ENCODE measurements at places on chromosomes 5 and 9.

GRCh38 chr9:32787816-32788215, 4.5 kb downstream of the TMEM215 start:
- no peak for DNase-seq

DNA sequence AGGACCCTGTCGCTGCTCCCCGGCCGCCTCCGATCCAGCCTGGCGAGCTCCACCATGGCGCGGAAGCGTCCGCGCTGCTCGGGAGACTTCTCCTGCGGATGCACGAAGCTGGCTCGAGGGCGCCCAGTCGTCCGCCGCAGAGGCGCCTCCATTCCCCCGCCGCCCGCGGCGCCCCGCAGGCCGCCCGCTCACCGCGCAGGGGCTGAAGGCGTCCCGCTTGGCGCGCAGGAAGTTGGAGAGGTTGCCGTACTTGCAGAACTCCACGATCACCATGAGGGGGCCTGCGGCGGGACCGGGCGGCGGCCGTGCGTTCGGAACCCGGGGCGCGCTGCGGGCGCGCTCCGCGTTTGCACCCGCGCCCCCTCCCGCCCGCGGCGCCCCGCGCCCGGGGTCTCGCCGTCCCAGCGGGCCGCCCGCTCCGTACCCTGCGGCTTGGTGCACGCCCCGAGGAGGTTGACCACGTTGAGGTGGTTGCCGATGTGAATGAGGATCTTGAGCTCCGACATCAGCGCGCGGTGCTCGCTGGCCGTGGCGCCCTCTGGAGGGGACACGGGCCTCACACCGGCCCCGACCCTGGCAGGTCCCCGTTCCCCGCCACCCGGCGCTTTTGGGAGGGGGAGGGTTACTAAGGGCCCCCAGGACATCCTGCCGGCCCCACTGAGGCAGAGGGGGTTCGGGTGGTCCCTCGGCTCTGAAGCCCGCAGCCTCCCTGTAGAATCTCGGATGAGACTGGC, 27.7 kb upstream of the SCGB3A1 start:
- DNase-seq, result no peak

DNA sequence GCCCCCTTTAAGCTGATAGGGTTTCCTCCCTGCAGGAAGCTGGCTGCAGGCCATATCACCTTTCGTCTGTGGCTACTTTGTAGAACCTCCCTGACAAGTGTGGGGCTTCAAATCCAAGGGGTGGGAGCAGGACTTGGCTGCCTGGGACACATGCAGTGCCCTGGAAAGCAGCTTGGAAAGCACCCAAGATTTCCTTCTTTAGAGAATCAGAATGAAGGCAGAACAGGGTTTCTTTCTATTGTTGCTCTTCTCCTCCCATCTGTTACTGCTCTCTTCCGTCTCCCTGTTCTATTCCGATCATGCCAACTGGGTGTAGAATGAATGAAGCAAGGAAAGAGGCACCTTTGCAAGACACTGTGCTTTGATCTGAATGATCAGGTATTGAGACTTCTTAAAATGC, 282.2 kb downstream of the MED10 start:
- no peak for DNase-seq

DNA sequence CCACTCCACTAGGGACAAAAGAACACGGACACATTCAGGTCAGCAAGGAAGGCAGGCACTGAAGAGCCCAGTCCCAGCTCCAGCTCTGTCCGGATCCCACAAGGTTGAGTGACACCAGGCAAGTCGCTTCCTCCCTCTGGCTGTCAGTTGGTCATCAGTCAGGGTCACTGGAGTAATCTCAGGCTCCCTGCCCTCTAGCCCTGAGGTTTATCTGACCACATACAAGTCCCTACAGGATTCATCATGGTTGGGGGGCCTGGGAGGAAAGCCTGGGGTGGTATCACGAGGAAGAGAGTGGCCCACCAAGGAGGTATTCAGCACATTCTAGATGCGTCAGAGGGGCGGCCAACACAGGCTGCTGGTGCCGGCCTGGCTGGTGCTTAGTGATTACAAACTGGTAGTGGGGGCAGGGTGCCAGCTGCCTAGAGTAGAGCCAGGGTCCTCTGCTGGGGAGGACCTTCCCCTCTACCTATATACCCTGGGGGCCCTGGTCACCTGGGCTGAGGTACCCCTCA, 81.5 kb downstream of the SHB start:
- DNase-seq, result no peak

- DNase-seq, result no peak
Measured at GRCh38 chr9:97787551-97787950, 65.5 kb upstream of the FOXE1 start.

GRCh38 chr9:126722922-126723806, 81.7 kb upstream of the ZBTB43 start:
- no peak for DNase-seq

DNA sequence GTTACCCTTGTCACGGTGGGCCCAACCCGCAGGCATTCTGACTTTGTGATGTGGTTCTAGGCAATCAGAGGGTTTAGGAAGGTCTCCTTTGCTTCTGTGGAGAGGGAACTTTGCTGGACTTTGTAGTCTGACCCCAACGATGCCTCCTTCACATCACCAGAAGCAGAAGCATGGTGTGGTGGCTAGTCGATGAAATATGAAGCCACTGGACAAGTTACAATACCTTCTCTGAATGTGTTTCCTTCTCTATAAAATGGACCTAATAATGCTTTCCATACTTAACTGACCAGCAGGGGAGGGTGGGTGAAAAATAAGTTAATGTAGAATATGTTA, 607 bp downstream of the SPEF2 start:
- DNase-seq, result no peak

DNA sequence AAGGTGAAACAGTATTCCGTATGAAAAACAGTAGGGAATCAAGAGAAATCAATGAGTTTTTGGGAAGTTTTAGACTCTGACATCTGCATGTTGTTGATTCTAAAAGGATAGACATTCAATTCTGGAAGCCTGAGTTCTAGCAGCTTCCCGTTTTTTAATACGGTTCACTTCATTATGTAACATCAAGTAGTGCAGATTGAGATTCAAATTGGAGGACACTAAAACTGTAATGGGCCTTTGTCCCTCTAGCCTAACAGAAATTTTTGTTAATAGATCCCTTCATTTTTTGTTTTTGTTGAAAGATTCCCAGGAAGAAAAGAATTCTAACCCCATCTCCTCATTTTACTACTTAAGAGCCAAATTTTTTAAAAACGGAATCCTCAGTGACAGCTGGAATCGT, 384.6 kb downstream of the SH3GL2 start:
- DNase-seq, result no peak

GRCh38 chr5:72523960-72524582, 16.9 kb upstream of the ZNF366 start:
- DNase-seq, result peak; percentile 67

- DNase-seq, result no peak
Measured at GRCh38 chr5:57537811-57538210, 55.2 kb upstream of the ACTBL2 start.

- DNase-seq, result no peak
Measured at GRCh38 chr9:133845440-133845839, 107.3 kb upstream of the SARDH start.

DNA sequence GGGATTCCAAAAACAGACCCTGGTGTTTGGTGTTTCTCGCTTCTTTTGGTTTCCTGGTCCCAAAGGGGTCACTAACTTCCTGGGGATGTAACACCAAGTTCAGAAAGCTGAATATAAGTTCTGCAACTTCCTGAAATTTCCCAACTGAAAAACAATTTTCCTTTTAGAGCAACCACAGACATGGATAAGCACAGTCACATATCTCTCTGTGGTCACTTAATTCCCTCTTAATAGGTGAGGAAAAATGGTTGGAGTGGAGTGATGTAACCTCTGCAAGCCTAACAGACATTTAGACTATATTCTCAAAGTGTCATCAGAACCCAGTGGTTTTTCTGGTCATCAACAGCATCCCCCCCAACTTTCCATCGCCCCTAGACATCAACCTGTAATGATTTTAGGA, 135.3 kb downstream of the PRELID2 start:
- no peak for DNase-seq

DNA sequence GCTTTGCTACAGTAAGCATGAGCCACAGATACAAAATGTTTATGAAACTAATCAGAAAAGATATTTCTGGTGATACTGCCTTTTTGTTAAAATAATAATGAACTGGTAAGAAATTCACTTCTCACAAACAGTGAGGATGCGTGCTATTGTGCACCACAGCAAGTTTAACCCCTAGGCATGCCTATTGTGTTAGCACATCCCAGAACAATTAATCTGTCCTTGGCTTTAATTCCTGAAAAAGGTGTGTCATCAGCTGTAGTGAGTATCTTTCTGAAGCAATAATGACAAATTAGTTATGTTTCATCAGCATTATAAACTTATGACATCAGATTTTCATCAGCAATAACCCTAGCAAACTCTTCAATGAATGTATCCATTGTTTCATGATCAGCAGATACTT, 1307.2 kb downstream of the EFNA5 start:
- DNase-seq, result no peak

GRCh38 chr9:84224246-84224645, 116.3 kb downstream of the SLC28A3 start:
- no peak for DNase-seq

- DNase-seq, result peak; percentile 52
Measured at GRCh38 chr9:84315278-84315877, 25.2 kb downstream of the SLC28A3 start.

GRCh38 chr5:116308391-116308790, 223.6 kb downstream of the COMMD10 start:
- no peak for DNase-seq

DNA sequence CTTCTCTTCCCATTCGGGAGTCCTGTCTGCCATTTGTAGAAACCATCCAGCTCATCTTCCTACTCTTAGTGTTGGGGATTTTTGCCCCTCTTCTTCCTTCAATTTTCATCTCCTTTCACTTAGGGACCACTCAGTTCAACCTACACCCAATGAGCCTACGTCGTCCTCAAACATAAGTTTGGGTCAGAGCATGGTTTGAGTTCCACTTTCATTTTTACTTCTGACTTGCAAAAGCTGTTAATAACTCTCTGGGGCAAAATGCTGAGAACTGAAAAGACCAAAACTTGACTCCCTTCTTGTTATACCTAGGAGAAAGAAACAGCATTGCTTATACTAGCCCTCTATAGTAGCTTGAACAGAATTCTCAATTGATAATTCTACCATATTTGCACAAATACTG, 381.5 kb upstream of the MPDZ start:
- DNase-seq, result no peak

DNA sequence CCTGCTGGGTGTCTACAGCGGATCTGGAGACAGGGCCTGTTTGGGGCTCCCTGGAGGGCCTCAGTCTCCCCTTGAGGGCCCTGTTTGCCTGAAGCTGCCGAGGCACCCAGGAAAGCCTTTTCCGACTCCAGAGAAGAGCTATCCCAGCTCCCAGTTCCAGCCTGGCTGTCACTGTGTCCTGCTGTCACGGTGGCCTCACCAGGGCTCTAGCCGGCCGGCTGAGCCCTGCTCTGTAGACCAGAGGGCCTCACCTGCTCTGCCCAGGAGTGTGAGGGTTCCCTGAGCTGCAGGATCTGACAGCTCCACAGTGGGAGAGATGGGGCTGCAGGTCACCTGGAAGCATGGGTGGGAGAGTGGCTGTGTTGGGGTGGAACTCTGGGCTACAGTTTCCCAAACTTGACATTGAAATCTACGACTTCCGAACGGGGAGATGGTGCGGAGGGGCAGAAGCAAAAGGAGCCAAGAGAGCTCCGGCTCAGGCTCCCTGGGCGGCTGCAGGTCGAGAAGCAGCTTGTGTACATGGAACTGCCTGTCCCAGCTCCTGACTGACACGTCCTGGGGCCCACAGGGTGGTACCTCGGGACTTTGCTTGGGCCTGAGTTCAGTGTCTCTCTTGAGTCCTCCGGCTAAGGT, 94.9 kb downstream of the CACNA1B start:
- DNase-seq, result no peak

DNA sequence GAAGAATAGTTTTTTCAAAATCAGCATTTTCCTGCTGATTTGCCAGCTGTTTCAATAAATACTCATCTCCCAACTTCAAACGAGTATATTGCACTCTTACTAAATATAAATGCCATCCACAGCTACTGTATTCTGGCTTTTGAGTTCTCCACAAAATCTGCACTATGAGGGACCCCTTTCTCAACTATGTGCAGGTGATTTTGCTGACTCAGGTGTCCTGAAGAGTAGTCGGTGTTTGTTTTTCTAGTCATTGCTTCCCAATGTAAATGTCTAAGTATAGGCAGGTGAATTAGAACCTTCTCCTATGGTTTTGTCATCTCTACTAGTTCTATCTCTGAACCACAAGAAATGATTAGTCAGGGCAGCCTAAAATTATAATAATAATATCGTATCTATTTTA, 616.8 kb upstream of the MEF2C start:
- DNase-seq, result no peak

DNA sequence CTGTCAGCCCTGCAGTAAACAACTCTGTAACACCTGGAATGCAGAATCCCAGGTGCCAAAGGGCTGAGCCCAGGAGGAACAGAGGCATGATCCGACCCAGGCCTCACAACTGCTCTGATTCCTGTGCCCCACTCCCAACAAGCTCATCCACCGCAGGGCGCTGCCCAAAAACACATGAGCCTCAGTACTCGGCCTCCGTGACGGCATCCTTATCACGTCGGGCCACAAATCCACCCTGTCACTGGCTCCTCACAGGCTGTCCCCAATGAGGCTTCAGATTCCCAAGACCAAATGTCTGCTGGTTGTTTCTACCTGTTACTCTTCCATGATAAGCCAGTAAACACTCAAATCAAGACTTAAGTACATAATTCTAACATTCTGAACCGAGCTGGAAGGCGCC, 15.2 kb downstream of the QSOX2 start:
- no peak for DNase-seq

- DNase-seq, result no peak
Measured at GRCh38 chr5:158014372-158014771, 155.4 kb upstream of the CLINT1 start.

GRCh38 chr5:148829248-148829594, 2.8 kb downstream of the ADRB2 start:
- DNase-seq, result no peak

DNA sequence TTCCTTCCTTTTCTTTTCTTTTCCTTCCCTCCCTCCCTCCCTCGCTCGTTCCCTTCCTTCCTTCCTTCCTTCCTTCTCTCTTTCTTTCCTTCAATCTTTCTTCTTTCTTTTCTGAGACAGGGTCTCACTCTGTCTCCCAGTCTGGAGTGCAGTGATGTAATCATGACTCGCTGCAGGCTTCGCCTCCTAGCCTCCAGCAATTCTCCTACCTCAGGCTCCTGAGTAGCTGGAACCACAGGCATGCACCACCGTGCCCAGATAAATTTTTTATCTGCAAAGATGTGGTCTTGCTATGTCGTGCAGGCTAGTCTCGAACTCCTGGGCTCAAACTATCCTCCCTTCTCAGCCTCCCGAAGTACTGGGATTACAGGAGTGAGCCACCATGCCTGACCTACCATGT, 81.4 kb downstream of the SPATA31C2 start:
- peak; percentile 41 for DNase-seq

GRCh38 chr5:73431204-73431851, 17.2 kb downstream of the FOXD1 start:
- no peak for DNase-seq

GRCh38 chr9:116569111-116569510, 118.0 kb upstream of the TRIM32 start:
- DNase-seq, result no peak

Measured in PC-9 (cell line).